Osteoblast (primary cell): ENCODE measurements at places on chromosomes 4 and X. TPM values are rescaled to one million over a fixed set of nuclear protein-coding genes. Genes with fewer than 3 reads are reported as not detected.
A peak's percentile ranks its signal among the peaks of the same experiment; 100 is the strongest.

DCHS2 gene
- under 0.01 TPM in 2 replicates for total RNA-seq

EGF gene
- total RNA-seq: 0.36 and 1.2 TPM in 2 replicates

DNA sequence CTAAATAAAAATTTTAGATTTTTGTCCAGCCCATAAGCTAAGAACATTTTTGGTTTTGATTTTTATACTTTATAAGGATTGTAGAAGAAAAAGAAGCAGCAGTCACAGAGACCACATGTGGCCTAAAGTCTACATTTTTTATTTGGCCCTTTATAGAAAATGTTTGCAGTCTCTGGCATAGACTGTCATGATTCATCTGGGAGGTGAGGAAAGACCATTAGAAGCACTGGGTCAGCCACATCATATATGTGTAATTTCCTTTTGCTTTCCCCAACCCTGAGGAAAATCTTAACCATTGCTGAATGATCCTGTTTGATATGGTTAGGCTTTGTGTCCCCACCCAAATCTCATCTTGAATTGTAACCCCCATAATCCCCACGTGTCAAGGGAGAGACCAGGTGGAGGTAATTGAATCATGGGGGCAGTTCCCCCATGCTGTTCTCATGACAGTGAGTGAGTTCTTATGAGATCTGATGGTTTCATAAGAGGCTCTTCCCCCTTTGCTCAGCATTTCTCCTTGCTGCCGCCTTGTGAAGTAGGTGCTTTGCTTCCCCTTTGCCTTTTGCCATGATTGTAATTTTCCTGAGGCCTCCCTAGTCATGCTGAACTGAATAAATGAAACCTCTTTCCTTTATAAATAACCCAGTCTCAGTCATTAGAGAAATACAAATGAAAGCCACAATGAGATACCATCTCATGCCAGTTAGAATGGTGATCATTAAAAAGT, 12.1 kb upstream of the COPS4 start:
- peak; percentile 70 for DNase-seq

WNK3 gene
- 0.88 and 1.1 TPM in 2 replicates for total RNA-seq

MAGEC1 gene
- total RNA-seq: not detected in 2 replicates

- DNase-seq: no peak
Measured at GRCh38 chrX:119549327-119550016, 15.7 kb downstream of the STEEP1 start.

- no peak for DNase-seq
Measured at GRCh38 chr4:56671860-56672259, 9.2 kb downstream of the HOPX start.

CORIN gene
- 0.36 and 0.88 TPM in 2 replicates for total RNA-seq

DNA sequence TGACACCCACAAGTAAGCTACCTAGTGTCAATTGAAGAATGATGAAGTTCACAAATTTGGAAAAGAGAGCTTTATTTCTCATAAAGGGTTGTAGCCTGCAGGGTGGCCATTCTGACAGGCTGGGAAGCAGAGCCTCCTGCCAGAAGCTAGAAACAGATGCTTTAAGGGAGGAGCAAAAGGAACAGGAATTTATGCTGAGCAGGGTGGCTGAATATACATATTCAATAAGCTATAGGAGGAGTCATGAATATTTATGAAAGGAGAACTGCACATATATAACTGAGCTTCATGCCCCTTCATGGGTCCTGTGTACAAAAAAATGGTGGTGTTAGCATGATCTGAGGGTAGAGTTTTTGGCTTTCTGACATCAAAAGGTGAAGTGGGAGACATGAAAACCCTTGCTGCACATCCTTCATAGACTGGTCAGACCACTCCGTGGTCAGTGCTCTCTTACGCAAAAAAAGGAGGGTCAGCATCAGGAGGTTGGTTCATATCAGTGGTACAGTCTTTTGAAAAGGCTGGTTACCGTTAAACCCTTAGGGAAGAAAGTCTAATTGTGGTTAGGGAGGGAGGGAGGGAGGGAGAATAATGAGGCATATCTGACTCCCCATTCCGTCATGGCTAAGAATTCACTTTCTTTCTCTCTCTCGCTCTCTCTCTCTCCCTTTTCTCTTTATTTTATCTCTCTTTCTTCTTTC, 121.4 kb downstream of the LUZP4 start:
- DNase-seq: no peak

CT45A3 gene
- total RNA-seq: not detected in 2 replicates

- DNase-seq: no peak
Measured at GRCh38 chr4:38768968-38769394, 13.8 kb downstream of the TLR10 start.

- no peak for DNase-seq
Measured at GRCh38 chrX:121154858-121155404, 107.5 kb downstream of the GLUD2 start.

PDE6B gene
- not detected in 2 replicates for total RNA-seq

DNA sequence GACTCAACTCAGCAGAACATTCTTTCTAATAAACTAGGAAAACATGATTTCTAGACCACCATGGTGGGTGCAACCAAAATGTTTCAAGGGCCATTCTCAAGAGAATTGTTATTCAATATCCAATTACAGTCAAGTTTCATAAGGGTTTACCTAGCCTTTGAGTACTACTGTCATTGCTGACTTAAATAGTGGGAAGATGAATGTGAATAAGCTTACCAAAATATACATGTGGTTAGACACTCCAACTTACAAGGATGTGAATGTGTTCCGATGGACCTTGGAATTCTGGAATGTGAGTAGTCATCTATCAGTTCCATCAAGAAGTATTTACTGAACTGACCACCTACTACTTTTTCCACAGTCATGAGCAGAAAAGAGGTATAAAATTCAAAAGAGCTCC, 16.9 kb downstream of the SH3RF1 start:
- DNase-seq: no peak

DNA sequence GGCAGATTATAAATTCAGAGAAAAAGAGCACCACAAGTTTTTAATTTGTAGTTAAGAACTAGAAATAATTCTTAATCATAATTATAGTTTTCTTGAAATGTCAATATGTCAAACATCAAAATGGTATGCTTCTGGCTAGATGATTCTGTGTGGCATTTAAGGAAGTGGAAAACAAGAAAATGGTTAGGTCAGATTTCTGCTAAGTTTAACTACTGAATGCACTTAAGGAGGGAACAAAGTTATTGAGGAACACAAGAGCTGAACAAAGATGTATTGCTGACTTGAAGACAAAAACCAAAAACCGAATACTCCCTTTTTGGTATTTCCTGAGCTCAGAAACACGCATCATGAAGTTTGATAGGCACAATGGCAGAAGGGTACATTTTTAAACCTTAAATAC, 58.7 kb upstream of the GPR34 start:
- DNase-seq: no peak

- DNase-seq: no peak
Measured at GRCh38 chrX:113514906-113515305, 674.3 kb upstream of the AMOT start.

DNA sequence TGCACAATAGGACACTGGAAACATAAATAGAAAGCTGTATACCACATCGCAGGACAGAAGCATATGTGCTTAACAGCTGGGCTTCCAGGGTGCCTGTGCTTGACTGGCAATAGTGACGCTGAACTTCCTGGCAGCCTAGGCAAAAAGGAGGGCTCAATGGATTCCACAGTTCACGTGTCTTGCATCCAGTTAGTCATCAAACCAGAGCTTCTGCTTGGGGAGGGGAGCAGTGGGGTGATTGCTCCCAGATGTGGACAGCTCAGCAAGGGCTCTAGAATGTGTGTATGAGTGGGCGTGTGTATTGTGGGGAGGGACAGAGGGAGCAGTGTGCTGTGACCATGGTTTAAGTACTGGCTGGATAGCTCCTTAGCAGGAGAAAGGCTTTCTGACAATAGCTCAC, 2.3 kb downstream of the PRRG3 start:
- peak; percentile 90 for DNase-seq

NHS gene
- 10.5 and 16.8 TPM in 2 replicates for total RNA-seq

GRCh38 chrX:9542106-9542760, 77.4 kb downstream of the TBL1X start:
- no peak for DNase-seq

DNA sequence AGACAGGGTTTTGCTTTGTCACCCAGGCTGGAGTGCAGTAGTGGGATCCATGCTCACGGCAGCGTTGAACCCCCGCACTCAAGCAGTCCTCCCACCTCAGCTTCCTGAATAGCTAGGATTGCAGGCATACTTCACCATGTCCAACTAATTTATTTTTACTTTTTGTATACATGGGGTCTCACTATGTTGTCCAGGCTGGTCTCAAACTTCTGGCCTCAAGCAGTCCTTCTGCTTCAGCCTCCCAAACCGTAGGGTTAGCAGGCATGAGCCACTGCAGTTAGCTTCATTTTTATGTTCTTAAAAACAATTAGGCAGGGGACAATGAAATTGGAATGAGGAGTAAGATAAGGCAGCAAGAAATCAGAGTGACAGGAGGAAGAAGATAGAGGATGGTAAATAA, 50.5 kb downstream of the RAP1GDS1 start:
- DNase-seq: no peak

DNA sequence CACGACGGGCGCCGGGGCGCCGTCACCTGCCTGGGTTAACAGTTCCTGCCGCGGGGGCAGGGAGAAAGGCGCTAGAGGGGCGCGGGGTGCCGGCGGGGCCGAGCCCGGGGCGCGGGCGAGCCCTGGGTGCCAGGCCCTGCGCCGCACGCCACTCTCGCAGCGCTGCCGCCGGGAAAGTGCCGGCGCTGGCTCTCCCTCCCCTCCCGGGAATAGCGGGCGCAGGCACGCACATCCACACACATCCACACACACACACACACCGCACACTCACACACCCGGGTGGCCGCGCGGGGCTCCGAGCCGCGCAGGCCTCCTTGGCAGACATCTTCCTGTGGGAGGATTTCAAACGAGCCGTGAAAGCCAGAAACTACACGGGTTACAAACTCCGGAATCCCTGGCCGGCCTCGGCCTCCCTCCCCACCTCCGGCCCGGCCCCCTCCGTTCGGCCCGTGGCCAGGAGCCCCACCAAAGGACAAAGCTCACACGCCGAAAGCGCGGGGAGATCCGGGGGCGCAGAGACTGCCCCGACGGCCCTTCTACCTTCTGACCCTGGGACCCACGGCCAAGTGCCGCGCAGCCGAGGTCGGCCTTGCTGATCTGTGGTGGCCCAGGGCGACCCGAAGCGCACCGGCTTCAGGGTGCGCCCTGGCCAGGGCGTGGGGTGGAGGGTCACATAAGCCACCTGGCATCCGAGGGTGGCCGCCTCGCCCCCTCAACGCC, 92.3 kb downstream of the BCOR start:
- DNase-seq: peak; percentile 62

- DNase-seq: no peak
Measured at GRCh38 chr4:54941994-54942552, 183.3 kb downstream of the KDR start.

CSAG2 gene
- total RNA-seq: not detected in 2 replicates

TNIP2 gene
- 37.7 and 44.9 TPM in 2 replicates for total RNA-seq

AVPR2 gene
- total RNA-seq: not detected in 2 replicates

DNA sequence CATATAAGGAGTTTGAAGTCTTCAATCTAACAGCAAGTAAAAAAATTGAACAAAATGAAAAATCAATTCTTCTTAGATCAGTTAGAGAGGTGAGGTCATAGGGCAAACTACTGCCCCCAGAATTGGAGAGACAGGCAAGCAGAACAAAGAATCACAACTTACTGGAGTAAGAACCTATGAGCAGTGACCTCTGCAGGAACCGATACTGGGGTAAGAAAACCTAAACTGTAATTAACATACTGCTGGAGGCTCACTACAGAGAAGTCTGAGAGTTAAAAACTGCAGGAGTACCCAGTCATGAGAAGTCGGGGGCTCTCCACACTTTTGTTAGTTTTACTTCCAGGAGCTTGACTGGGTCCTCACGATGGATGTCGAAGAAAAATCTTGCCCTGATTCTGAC, 16.0 kb downstream of the CLDN22 start:
- no peak for DNase-seq

- peak; percentile 93 for DNase-seq
Measured at GRCh38 chr4:114015444-114015899, 36.0 kb upstream of the ARSJ start.

GAGE12H gene
- total RNA-seq: not detected in 2 replicates

DNA sequence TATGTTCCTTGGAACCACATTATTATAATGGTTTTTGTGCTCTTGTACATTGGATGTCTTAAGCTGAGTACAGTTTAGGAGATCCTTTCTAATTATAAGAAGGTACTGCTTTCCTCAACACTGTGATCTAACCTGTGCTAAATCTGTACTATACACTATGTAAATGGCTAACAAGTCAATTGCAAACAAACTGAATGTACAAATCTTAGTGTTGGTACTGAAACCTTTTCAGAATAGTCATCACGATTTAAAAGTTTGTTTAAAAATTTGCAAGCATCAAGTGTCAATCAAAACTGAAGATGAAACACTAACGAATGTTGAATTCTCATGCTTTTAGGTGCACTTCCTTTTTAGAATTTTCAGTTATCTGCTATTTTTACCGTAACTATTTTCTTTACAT, 2090.4 kb upstream of the TENM3 start:
- no peak for DNase-seq

ANKRD50 gene
- 27.5 and 31.8 TPM in 2 replicates for total RNA-seq
